ENCODE measurements at places on chromosomes 6 and 20. TPM values are rescaled to one million over a fixed set of nuclear protein-coding genes. Genes with fewer than 3 reads are reported as not detected.

Gene NFATC2
- 65.0 TPM for total RNA-seq

Gene SLC35F1
- total RNA-seq, result not detected

Gene SIRPD
- not detected for total RNA-seq

Gene OPN5
- not detected for total RNA-seq

Gene PBOV1
- not detected for total RNA-seq

Gene HS3ST5
- total RNA-seq, result not detected

Gene OR2H1
- total RNA-seq, result not detected

Gene MLN
- not detected for total RNA-seq

DNA sequence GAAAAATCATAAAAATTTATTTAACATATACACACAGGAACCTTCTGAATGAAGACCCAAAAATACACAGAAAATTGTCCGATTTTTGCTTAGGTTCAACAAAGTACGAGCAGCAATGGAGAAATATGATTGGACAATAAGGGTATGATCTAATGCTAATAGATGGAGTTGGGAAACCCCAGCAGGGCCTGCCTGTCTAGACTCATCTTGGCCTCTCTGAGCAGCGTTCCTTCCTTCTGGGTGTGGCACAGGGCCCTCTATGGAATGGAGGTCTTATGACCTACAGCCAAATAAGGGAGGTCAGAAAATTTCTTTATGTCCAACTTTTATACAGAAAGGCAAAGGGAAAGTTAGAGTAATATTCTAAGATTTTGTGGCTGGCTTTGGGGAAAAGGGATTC is 27.7 kb upstream of the ENPP4 start:
- no peak overlapping the region for H3K27ac ChIP-seq
- H3K4me3 ChIP-seq, result no peak overlapping the region
- no peaks in the 10 kb centered on the region for H3K27me3 ChIP-seq
- H3K4me1 ChIP-seq, result no peaks in the 10 kb centered on the region

GRCh38 chr20:32999603-33000250 is 4.5 kb downstream of the SUN5 start:
- DNase-seq, result no peak
- no peak overlapping the region for H3K4me3 ChIP-seq
- H3K27me3 ChIP-seq, result no peaks in the 10 kb centered on the region
- peaks cover 5% of the 10 kb centered on the region for H3K4me1 ChIP-seq
- peaks cover 1% of the 10 kb centered on the region for H3K36me3 ChIP-seq

DNA sequence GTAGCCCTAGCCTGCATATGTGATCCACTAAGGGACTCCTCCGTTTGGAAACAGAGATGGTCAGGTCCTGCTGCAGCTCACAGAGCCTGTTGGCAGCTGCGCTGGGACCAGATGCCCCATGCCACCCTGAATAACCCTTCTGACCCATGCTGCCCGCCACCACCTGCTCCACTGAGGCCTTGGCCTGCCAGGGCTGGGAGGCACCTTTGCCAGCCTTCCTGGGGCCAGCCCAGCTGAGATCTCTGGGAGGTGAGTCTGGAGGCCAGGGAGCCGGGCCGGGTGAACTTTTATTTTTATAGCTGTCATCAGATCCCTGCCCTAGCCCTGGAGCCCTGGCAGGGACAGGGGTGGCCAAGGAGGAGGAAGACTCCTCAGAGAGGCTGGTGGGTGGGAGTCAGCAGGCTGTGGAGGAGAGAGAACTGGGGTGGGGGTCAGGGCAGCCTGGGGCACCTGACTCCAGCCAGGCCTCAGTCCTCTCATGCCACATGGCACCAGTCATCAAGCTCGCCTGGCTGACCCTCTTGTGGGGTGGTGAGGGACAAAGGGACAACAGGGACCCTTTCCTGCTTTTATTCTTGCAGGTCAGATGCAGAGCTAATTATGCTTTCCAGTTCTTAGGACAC is 10.0 kb downstream of the CEBPB start:
- H3K4me3 ChIP-seq, result no peak overlapping the region
- H3K4me1 ChIP-seq, result peaks cover 16% of the 10 kb centered on the region
- DNase-seq, result no peak

DNA sequence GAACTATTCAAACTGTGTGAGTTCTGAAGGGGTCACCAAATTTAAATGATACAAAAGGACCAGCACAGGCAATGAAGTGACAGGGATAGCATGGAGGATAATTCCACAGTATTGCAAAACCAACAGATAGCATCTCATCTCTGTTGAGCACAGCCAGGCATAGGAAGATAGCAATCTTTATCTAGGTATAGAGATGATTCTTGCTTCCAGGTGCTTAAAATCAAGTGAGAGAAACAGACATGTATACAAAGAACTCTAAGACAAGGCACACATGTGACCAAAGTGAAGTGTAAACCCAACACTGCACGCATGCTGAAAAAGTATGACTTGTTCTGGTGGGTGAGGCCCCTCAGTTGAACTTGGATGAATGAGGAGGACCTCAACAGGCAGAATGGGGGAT is 48.4 kb upstream of the ARMC2 start:
- no peak overlapping the region for H3K27ac ChIP-seq
- H3K4me3 ChIP-seq, result no peak overlapping the region
- no peak for DNase-seq

GRCh38 chr6:45998524-45998923 is 17.1 kb downstream of the CLIC5 start:
- no peaks in the 10 kb centered on the region for H3K36me3 ChIP-seq
- no peak overlapping the region for H3K27ac ChIP-seq
- no peak overlapping the region for H3K4me3 ChIP-seq
- no peak for DNase-seq
- no peaks in the 10 kb centered on the region for H3K4me1 ChIP-seq

- no peak overlapping the region for H3K4me3 ChIP-seq
- no peak overlapping the region for H3K27ac ChIP-seq
These were observed 38.6 kb upstream of the PLCG1 start for GRCh38 chr20:41098703-41099250.

DNA sequence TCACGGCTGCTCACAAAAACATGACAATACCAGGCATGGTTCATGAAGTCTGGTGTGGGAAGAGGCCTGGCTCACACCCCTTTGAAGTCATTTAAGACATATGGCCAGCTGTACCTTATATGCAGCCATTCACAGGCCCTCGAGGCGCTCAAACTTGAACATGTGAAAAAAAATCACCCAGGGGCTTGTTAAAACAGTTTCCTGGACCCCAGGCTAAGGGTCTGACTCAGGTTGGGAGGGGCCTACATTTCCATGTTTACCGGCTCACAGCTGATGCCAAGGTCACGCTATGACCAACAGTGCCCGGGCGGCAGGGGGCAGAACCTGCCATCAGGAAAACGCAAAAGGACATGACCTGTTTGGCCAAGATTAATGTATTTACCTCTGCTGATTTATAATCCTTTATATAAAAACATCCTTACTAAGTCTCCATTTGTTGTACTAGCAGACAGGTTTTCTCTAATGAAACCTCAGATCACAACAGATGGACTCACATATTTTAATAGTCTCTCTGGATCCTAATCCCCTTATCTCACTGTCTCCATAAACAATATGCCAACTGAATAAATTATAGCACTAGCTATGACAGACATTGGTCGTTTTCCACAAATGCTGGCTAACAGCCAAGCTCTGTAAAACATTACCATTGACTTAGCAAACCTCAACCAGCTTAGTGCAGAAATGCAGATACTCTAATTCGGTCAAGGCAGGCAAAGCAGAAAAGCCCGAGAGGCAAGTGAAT is 19.9 kb downstream of the EZR start:
- peaks cover 66% of the 10 kb centered on the region for H3K4me1 ChIP-seq
- no peak for DNase-seq
- H3K27me3 ChIP-seq, result no peaks in the 10 kb centered on the region
- peak overlapping the region; percentile 77 for H3K27ac ChIP-seq

DNA sequence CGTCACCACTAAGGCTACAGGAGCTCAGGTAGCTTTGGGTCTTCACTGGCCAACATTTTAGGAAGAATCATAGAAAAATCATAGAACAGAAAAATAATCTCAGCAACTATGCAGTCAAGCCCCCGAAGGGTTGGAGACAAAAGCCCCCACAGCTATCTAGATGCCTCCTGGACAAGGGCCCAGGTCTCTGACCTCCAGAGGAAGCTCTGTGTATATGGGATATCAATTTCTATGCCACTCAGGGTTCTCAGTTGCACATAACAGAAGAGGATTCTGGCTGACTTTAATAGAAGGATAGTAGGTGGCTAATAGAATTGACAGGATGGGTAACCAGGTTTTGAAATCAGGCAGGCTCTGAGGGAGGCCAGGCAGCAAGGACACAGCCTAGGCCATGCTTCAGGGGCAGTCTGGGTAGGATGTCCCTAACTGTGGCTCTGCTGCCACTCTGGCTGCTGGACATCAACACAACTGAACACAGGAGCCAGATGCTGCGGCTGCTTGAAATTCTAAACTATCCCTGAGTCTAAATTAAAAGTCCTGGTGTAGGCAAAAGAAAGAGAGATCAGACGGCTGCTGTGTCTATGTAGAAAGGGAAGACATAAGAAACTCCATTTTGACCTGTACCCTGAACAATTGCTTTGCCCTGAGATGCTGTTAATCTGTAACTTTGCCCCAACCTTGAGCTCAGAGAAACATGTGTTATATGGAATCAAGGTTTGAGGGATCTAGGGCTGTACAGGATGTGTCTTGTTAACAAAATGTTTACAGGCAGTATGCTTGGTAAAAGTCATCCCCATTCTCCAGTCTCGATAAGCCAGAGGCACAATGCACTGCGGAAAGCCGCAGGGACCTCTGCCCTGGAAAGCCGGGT is 65.6 kb downstream of the TRMT6 start:
- H3K27ac ChIP-seq, result no peak overlapping the region
- no peaks in the 10 kb centered on the region for H3K36me3 ChIP-seq
- H3K27me3 ChIP-seq, result peaks cover 8% of the 10 kb centered on the region

DNA sequence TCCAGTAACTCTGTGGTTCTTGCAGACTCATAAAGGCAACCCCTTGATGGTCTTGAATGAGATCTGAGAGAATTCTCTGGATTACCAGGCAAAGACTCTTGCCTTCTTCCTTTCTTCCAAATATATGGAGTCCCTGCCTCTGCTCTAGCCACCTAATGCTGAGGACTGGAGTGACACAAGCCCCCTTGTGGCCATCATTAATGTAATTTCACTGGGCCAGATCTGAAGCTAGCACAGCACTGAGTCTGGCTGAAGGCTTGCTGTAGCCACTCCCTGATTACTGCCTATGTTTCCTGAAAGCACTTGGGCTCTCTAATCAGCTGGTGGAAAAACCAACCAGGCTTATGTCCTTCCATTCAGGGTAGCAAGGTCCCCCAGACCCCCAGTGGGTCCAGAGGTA is 559.3 kb upstream of the IRAK1BP1 start:
- no peaks in the 10 kb centered on the region for H3K27me3 ChIP-seq
- no peaks in the 10 kb centered on the region for H3K4me1 ChIP-seq
- no peak overlapping the region for H3K4me3 ChIP-seq
- no peak overlapping the region for H3K27ac ChIP-seq
- DNase-seq, result no peak

- H3K27me3 ChIP-seq, result no peaks in the 10 kb centered on the region
- peaks cover 29% of the 10 kb centered on the region for H3K36me3 ChIP-seq
- no peak overlapping the region for H3K27ac ChIP-seq
- DNase-seq, result no peak
- H3K4me3 ChIP-seq, result no peak overlapping the region
These were observed 233.6 kb downstream of the ATXN1 start for GRCh38 chr6:16527691-16528090.

DNA sequence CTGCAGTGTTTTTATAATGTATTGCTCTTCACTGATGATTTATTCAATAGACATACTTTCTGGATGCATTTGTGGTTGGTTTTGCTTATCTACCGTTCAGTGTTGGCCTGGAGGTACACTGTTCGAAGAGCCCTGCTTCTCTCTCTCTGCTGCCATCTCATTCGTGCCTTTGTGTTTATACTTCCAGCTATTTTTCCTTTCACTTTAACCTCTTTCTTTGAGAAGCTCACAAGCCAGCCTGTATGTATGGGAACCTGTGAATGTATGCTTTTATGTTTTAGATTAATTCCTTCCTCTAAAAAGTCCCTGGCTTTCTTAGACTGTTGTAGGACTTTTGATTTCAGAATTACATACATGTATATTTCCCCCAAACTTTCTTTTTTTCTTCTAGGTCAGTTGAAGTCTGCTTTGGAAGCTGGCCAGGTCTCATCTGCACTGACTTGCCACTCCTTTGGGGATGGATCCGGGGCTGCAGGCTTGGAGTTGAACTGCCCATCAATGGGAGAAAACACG is 83.0 kb downstream of the SCAND1 start:
- no peak overlapping the region for H3K4me3 ChIP-seq
- H3K27ac ChIP-seq, result peak overlapping the region; percentile 41
- no peaks in the 10 kb centered on the region for H3K27me3 ChIP-seq
- peaks cover 4% of the 10 kb centered on the region for H3K4me1 ChIP-seq
- H3K36me3 ChIP-seq, result peaks cover 26% of the 10 kb centered on the region
- DNase-seq, result no peak

DNA sequence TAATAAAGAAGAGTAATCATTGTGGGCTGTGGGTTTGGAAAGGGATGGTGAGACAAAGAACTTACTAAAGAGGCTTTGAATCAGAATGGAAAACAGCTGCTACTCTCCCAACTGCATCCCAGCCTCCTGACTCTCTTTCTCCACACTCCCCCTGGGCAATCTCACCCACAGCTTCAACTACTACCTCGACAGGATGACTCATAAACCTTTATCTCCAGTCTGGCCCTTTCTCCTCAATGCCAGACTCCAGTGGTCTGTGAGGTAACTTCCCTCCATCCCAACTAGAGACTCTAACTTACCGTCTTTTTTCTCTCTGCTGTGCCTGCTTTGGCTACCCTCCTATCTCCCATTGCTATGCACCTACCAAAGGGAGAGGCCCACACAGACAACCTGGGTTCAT is 135.3 kb upstream of the RREB1 start:
- DNase-seq, result no peak
- H3K4me3 ChIP-seq, result no peak overlapping the region
- H3K27me3 ChIP-seq, result no peaks in the 10 kb centered on the region
- H3K4me1 ChIP-seq, result no peaks in the 10 kb centered on the region
- no peaks in the 10 kb centered on the region for H3K36me3 ChIP-seq
- H3K27ac ChIP-seq, result no peak overlapping the region

DNA sequence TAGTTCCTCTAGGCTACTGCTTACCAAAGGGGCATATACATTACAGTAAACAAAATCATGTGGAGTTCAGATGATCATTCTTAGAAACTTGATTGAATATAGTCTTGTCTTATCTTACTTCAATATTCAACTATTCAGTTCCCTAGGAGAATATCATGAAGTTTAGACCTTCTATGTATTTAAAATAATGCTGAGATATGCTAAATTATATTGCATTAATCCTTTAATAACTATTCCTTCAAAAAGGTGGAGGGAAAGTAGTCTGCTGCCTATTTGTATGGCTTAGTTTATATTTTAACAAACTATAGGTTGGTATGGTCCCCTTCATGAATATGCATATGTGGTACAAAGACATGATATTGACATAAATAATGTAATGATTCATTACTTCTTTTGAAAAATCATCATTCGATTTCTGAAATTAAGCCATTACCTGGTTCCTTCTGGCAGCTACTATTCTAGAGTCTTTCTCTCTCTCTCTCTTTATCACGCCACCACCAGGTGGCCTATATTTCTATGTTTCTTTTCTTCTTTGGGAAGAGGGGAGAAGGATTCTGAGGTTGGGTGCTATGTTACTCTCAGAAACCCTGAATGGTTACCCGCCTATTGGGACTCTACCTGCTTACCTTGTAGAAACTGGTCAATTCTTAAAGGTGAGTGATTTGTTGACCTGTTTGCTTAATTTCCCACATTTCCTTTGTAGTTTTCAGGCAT is 855.8 kb downstream of the HACE1 start:
- no peaks in the 10 kb centered on the region for H3K4me1 ChIP-seq
- DNase-seq, result no peak
- no peaks in the 10 kb centered on the region for H3K27me3 ChIP-seq
- H3K4me3 ChIP-seq, result no peak overlapping the region
